MG63 (cell line): ENCODE measurements at places on chromosomes 3 and 15. TPM values are rescaled to one million over a fixed set of nuclear protein-coding genes. Genes with fewer than 3 reads are reported as not detected.
A peak's percentile ranks its signal among the peaks of the same experiment; 100 is the strongest.

GRCh38 chr15:31276596-31277298, 49.9 kb upstream of the KLF13 start:
- no peak for DNase-seq

DNA sequence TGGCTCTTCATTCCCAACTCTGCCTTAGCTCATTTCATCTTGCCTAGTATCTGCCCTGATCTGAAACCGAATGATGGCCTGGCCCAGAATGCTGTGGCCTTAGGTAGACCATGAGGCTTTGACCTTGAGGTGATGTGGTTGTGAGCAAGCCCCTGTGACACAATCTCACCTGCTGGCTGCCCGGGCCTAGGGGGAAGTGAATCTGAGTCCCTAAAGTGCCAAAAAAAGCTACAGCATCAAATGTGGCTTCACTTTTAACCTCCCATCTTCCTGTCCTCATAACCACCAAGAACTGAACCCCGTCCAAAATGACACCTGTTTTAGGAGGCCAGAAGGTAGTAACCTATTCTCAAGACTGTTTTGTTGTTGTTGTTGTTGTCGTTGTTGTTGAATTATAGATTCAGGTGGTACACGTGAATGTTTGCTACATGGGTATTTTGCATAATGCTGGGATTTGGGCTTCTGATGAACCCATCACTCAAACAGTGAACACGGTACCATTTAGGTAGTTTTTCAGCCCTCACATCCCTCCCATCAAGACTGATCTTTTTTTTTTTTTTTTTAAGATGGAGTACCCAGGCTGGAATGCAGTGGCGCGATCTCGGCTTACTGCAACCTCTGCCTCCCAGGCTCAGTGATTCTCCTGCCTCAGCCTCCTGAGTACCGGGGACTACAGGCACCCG, 54.6 kb downstream of the MCCC1 start:
- DNase-seq = no peak

GRCh38 chr15:83866692-83867091, 212.8 kb downstream of the ADAMTSL3 start:
- DNase-seq = no peak

- DNase-seq = no peak
These were observed 29.7 kb downstream of the ACSBG1 start for GRCh38 chr15:78204351-78205309.

GRCh38 chr15:61880084-61880483, 180.2 kb downstream of the VPS13C start:
- no peak for DNase-seq

DNA sequence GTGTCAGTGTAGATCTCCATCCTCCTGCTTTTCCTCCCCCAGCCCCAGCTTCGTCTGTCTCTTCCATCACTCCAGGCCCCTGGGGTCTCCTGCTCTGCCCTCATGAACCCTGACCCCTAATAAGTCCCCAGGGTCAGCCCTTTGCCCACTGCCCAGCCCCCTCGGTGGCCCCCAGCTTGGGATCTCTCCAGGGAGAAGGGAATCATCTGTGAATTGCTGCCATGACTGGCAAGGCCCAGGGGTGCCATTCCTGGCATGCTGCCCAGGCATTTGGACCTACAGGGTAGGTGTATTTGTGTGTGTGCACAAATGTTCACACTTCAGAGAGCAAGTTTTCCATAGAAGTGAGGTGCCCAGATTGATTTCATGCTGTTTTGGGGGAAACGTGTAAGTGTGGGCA, 5.9 kb upstream of the TBC1D21 start:
- DNase-seq = no peak

- DNase-seq = no peak
These were observed 40.3 kb downstream of the BBX start for GRCh38 chr3:107562969-107563529.

DNA sequence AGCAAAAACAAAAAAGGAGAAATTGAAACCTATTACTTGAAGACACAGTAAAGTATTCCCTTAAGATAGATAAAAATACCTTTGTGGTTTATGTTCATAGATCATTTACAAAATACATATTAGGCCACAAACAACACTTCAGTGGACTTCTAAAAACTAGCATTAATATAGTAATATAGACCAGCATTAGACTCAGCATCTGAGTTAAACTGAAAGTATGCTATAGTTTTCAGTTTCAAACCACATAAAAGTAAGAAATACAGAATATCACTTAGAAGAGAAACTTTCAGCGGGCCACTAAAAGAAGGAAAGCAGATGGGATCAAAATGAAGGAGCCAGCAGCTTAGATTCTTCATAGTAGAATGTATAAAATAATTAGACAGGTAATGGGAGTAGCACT, 86.6 kb downstream of the MSL2 start:
- no peak for DNase-seq

- no peak for DNase-seq
These were observed 32.0 kb downstream of the WWTR1 start for GRCh38 chr3:149625795-149626194.

DNA sequence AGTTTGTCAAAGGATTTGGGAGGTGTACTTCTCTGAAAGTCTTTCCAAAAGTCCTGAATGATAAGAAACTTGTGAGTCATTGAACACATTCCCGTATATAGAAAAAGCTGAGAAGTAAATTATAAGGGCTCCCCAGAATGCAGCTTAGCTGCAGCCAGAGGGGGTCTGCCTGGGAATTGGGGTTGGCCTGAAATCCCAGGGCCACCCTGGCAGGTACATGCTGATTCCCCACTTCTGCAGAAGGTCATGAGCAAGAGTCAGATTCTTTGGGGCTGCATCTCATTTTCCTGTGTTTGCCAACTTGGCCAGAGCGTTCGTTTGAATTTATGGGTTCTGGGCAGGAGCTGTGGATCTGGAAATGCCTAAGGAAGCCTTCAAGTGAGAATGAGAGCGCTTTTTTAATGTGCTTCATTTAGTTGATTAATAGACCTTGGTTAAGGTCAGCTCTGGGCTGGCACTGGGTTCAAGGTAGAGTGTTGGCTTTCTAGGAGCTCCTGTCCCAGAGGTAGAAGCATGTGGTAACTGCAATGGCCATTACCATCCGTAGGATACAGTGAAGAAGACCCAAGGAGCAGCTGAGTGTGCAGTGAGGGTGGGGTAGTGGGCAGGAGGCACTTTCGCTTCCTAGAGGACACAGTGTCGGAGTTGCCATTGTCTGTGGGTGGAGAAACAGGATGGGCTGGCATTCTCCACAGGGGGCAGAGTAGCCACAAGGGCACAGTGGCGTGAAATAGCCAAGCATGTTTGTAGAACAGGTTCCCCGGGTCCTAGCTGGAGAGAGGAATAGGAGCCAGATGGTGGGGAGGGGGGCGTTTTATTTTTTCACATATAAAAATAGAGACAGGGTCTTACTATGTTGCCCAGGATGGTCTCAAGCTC, 3.2 kb downstream of the SLC6A6 start:
- no peak for DNase-seq

DNA sequence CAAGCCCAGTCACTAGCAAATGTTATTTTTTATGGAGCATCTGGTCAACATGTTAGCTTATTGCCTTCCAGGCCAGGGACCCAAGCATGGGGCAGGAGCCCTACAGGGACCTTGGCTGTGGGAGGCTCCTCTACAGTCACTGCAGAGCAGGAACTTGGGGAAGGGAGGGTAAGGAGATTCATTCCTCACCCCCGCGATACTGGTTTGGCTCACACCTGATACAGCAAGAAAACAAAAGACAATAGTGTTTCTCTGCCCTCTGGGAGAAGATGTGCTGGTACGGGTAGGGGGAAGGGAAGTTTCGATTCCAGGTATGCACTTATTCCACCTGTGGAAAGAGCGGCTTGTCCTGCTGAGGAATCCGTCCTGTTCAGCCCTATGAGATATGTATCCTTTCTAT, 77.6 kb downstream of the SLC12A8 start:
- no peak for DNase-seq

DNA sequence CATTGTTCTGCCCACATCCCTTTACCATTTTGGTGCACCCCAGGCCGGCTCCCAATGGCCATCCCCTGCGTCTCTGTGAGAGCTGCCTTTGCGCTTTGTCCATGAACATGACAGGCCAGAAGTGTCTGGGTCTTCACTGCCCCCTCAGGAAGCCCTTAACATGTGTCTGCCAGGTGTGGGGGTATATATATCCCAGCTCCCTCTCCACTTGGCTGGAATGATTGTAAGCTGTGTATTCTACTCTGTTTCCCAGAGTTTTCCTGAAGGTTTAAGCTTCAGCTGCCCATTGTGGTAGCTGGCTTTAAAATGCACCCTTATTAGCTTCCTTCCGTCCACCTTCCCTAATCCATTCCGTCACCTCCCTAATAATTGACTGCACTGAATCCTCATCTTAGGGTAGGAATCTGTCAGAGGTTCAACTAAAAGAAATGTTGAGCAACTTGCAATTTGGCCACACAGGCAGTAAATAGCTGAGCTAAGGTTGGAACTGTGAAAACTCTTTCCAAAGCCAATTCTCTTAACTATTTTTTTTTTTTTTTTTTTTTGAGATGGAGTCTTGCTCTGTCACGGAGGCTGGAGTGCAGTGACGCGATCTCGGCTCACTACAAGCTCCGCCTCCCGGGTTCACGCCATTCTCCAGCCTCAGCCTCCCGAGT, 30.4 kb upstream of the UBE2E1 start:
- DNase-seq = no peak

DNA sequence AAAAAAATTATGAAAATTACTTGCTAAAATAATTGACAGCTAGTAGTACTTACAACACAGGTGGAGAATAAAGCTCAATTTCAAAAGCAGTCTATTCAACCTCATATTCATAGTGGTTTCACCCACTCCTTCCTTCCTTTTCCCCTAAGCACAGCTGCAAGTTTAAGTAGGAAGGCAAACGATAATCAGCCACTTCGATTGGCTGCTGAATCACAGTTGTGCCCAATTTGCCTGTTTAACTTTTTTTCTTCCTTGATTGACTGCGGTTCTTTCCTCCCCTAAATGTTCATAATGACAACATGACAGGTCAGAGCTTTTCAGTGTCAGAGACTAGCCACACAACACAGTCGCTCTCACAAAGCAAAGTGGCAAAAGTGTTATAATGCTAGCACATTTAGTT, 468.0 kb upstream of the GBE1 start:
- DNase-seq = no peak

GRCh38 chr3:151329363-151329762, at the start of gene P2RY13:
Gene P2RY13 (minus strand): TSS chr3:151329549. CDS start chr3:151329528, 21 bp downstream.
- no peak for DNase-seq

- DNase-seq = peak; percentile 90
These were observed 384.9 kb upstream of the THBS1 start for GRCh38 chr15:39195961-39196486.

GRCh38 chr15:50496692-50497091, 49.8 kb downstream of the USP50 start:
- no peak for DNase-seq

GRCh38 chr3:42914771-42915515, 9.0 kb downstream of the ZNF662 start:
- DNase-seq = no peak

GRCh38 chr15:66251790-66252684, 1.5 kb downstream of the MEGF11 start:
- DNase-seq = peak; percentile 61

- DNase-seq = no peak
These were observed 12.4 kb upstream of the SEC62 start for GRCh38 chr3:169954142-169954756.

DNA sequence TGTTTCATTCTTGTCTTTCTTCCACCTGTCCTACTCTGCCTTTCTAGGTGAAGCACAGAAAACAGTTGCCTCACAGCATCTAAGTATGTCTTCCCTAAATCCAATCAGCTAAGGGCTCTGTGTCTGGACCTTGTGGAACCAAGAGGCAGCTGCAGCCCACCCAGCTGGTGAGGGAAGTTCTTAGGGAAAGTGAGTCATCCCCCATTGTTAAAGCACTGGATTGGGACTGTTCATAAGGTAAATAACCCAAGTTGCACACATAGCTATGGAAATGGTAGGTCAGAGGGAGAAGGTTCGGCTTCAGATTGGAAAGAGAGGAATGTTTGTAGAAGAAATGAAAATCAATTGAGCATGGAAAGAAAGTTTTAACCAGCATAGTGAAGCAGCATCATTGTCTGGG, 18.0 kb upstream of the ARNT2 start:
- DNase-seq = no peak

The PPP4R2 gene
- 18.9 and 26.4 TPM in 2 replicates for total RNA-seq

The CNTN3 gene
- 0.07 and 3.7 TPM in 2 replicates for total RNA-seq

The ADAMTS9 gene
- total RNA-seq = not detected in 2 replicates

The CCR3 gene
- total RNA-seq = not detected in 2 replicates

The GOLGA8J gene
- 0.07 TPM in 1 of 2 replicates, not detected in the other for total RNA-seq

The CYP8B1 gene
- total RNA-seq = not detected in 2 replicates

The UBAP1L gene
- 0.43 and 1.0 TPM in 2 replicates for total RNA-seq

The GUCA1C gene
- not detected in 2 replicates for total RNA-seq
